T-cell (primary cell): ENCODE measurements at places on chromosomes 5 and 9. TPM values are rescaled to one million over a fixed set of nuclear protein-coding genes. Genes with fewer than 3 reads are reported as not detected.

- no peak for DNase-seq
Observed at GRCh38 chr5:42840842-42841567, 29.3 kb upstream of the SELENOP start.

DNA sequence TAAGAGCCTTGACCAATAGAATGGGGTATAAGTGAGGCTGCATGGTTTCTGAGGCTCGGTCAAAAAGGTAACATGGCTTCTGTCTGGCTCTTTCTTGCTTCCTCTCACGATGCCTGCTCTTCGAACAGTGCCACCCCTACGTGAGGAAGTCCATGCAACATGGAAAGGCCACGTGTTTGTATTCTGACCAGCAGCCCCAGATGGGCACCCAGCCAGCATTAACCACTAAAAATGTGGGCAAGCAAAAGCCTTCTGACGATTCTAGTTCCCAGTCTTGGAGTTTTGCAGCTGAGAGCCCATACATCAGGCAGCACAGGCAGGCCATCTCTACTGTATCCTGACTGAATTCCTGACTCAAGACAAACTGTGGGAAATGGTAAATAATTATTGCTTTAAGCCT lies 24.2 kb upstream of the NREP start:
- no peak for DNase-seq

DNA sequence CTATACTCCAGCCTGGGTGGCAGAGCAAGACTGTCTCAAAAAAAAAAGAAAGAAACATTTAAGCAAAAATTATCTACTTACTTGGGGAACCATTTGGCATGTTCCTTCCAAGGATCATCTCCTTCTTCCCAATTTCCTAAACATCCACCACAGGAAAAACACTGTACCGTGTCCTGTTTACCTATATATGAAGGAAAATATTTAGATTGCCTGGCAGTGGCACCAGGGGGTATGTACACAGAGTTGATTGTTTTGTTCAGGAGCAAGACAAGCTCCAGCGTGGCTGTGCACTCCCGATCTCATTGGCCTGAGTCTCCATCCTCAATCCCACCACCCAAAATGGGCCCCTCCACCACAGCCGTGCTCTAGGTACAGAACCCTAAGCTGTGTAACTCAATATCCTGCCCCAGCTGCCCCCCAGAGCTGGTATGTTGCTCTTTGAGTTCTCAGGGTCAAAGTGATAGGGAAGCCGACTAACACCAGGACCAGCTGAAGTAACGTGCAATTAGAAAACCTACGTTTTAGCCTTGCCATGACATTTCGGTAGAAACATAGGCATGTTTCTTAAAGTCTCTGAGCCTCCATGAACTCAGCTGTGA lies 13.8 kb downstream of the NAIP start:
- DNase-seq = no peak

- DNase-seq = no peak
Observed at GRCh38 chr5:36696059-36696673, 89.8 kb downstream of the SLC1A3 start.

DNA sequence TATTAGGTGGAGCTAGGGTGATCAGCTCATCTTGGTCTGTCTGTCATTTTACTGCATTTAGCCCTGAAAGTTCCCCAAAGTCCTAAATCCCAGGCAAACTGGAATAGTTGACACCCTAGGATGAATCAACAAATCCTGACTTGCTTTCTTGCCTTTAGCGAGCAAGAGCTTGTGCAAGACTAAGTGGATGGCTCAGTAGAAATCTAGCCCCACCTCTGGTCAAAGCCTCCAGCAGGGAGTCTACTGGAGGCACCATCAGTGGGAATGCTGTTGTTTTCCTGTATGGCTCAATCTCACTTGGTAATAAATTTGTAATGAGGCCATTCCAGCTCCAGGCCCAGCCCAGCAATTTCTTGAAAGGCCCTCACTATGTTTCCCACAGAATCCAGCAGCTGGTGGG lies 43.7 kb upstream of the TRPC7 start:
- no peak for DNase-seq

DNA sequence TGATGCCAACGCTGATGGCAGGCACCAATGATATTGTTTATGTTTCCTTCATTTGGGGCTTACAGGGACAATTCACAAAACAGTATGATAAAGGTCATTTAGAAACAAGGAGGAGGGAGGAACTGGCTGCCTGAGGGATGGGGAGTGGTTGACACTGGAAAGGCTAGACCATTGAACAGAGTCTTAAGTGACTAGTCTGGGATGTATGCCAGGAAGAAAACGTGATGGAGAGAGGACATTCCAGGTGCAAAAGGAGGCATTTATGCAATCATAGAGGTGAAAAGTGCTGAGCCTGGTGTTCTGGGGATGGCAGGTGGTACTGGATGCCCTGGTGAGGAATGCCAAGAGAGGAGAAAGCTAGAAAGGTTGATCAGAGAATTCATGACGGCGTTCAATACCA lies 153.4 kb downstream of the ZNF462 start:
- DNase-seq = no peak

GRCh38 chr9:117014061-117014460 lies 327.0 kb downstream of the TRIM32 start:
- DNase-seq = no peak

GRCh38 chr5:140220032-140220697 lies 45.2 kb downstream of the CYSTM1 start:
- DNase-seq = no peak

DNA sequence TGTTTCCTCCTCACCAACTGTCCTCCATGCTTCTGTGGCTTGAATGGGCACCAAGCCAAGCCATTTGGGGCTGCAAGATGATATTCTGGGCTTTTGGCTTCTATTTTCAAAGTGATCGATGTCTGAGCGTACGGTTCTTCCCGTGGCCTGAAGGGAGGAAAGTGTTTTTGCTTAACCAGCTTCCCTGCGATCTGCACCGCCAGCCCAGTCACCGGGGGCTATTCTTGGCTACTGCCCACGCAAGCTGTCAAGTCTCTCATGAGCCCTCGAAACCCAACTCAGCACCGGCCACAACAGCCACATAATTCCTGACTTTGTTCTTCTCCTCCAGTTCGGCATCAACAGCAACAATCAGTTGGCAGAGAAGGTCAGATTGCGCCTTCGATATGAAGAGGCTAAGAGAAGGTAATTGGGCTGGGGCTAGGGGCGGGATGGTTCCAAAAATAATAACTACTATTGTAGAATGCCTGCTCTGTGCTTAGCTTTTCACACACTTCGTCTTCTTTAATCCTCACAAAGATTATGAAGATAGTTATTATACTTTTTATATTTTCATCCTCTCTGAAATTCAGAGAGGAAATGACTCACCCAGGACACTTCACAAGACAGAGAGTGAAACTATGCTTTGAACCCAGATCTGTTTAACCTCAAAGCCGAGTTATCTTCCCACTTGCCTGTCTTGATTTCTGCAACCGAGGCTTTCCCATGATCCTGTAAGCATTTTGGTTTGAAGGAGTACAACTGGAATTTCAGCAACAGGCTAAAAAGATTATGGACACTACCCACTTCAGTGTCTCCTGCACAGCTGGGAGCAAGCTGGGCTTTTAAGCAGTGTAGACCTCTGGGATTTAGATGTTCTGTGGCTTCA lies 76.4 kb upstream of the RARS1 start:
- DNase-seq = no peak

DNA sequence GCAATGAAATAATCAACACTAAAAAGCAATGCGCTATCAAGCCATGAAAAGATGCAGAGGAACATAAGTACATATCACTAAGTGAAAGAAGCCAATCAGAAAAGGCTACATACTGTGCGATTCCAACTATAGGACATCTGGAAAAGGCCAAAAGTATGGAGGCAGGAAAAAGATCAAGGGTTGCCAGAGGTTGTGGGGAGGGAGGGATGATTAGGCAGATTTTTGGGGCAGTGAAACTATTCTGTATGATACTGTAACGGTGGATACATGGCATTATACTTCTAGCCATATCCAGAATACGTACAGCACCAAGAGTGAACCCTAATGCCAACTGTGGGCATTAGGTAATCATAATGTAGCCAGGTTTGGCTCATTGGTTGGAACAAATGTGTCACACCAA lies 50.0 kb upstream of the FAM120AOS start:
- DNase-seq = no peak

DNA sequence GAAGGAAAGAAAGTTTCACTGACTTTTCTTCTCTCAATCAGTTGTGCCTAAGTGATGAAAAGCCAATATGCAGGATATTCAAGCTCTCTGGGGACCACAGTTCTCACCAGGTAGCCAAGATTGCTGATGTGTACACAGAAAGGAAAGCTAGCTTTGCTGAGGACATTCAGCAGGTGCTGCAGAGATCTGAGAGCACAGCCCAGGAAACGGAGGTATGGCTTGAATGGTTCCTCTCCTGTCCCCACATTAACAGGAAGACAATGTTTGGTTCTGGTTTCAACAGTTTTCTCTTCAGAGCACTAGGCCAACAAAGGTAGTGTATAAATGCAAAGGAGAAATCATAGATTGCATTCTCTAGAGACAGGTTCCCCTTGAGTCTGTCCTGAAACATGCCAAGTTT lies 69.6 kb downstream of the PTPDC1 start:
- DNase-seq = no peak

- DNase-seq = no peak
Observed at GRCh38 chr5:24188216-24188925, 456.4 kb downstream of the CDH10 start.

DNA sequence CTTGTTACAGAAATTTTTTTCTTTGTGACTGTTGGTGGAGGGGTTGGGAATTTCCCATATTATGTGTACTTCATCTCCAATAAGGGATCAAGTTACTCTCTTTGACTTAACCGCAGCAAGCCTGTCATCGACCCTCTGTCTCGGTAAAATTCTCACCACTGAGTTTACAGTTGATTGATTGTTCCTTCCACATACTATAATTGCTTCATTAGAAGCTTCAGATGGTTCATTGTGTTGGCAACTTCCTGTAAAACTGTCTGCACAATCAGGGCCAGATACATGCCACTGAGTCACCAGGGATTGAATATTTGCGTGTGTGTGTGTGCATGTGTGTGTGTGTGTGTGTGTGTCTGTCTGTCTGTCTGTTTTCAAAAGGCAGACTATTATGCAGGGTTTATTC lies 176.6 kb downstream of the ZNF462 start:
- DNase-seq = no peak

DNA sequence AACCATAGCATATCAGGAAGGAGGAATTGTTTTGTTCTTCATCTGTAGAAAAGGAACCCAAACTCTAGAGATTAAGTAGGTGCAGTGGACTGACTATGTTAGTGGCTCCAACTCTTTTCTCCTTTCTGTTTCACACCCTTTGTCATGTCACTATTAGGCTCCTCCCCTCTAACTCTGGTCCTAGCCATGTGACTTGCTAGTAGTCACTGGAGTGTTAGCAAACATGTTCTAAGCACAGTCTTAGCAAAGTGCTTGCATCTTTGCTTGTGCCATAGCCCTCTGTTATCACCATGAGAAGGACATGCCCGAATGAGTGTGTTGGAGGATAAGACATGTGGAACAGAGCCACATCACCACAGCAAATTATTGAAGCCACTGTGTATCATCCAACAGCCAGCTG lies 55.4 kb upstream of the PPP3R2 start:
- DNase-seq = no peak

DNA sequence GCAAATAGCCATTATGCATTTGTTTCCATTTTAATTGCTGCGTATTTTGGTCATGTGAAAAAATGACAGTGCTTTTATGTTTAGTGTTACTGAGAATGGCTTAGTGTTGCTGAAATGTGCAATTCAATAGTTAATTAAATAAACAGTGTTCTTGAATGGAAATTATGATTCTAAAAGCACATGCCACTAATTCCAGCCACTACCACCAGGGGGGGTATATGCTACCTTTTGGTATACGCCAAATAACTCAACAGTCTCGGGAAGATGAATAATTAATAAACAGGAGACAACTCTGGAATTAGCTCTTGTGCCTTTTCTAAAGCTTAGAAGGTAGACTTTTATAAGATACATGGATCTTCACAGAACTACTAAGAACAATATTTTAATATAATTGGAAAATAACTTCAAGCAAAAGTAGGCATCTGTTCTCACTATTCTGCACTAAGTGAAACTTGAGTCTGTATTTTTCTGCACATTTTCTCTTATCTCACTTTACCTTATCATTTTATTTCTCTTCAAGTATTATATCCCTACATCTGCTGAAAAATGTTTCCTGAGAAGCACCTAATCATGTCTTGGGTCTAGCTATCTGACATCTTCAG lies 83.5 kb upstream of the MINAR2 start:
- peak; percentile 1 for DNase-seq

DNA sequence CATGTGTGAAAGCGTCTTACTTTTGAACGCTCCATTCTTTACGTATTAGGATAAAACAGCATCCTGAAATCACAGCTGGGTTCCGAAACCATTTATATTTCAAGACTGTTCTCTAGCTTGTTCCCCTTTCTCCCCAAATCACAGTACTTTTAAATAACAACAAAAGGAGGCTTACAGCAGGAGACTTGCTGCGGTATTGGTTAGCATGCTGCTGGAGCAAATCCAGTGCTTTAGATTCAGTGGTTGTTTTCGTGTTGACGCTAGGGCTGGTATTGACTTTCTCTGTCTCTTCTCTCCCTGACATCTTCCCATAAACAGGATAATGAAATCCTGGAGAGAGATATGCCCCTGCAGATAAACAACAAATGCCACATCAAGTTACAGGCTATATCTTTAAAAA lies 103.1 kb downstream of the ZNF608 start:
- no peak for DNase-seq

- DNase-seq = no peak
Observed at GRCh38 chr5:170109059-170110031, 3.6 kb downstream of the FOXI1 start.

DNA sequence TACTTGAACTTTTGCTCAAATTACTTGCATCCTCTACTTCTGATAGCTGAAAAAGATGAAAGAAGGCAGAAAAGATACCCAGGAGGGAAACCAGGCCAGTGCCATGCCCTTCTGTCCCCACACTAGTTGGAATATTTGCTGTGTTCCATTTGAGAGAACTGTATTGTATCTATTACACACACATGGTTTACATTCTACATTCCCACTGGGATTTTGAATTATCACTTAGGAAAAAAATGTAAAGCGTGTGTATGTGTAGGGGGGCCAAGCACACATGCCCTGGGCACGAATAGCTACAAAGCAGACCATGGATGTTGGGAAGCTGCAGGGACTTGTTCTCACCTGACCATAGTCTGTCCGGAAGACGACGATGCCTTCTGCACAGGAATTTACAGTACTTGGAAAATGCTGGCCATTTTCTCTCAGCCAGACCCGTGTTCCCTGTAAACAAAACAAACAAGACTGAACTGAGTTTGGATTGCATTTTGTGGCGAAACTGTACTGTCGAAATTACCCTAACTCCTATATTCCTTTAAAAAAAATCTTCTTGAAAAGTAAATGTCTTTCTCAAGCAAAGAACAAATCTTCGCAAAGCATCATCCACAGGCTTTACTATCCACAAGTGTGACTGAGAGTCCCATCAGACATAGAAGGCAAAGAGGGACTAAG lies 58.7 kb downstream of the MYO10 start:
- no peak for DNase-seq

Gene WDR38
- not detected for total RNA-seq

Gene ZNF483
- total RNA-seq = 21.5 TPM

Gene IFNB1
- total RNA-seq = not detected

Gene WNT8A
- total RNA-seq = not detected

Gene CHD1
- 150 TPM for total RNA-seq
